ENCODE measurements at places on chromosomes 6 and 20.

DNA sequence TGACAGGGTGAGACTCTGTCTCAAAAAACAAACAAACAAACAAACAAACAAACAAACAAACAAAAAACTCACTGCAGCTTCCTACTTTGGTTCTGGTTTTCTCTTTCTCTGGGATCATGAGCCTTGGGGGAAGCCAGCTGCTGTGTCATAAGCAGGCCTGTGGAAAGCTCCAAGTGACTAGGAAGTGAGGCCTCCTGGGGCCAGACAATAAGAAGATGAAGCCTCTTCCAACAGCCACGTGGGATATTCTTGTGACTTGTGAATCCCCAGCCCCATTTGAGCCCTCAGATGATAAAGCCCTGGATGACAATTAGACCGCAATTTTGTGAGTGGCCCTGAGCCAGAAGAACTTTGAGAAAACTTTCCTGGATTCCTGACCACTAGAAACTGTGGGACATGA, 11.4 kb downstream of the HLA-A start:
- no peak for DNase-seq

- DNase-seq: peak; percentile 38
Measured at GRCh38 chr6:16206595-16207037, 31.8 kb upstream of the GMPR start.

- DNase-seq: no peak
Measured at GRCh38 chr6:70601014-70601413, 34.3 kb downstream of the SDHAF4 start.

GRCh38 chr20:43040427-43040826, 149.3 kb downstream of the PTPRT start:
- DNase-seq: peak; percentile 20

GRCh38 chr6:82017773-82018172, 229.8 kb downstream of the IBTK start:
- no peak for DNase-seq

DNA sequence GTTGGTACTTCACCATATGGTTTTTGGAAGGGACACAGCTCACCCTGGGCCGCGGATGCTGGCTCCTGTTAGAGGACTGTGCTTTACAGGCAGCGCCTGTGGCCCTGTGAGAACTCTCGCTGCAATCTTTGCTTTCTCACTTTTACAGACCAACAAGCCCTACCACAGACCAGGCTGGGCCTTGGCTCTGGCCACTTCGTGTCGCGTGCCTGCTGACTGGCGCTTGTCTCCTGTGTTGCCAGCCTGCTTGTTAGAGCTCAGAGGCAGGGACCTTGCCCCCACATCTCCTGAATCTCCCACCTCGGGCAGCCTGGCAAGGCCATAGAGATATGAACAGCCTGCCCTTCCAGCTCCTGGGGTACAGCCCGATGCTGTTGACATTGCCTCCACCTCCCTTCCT, 56.1 kb downstream of the SYNJ2 start:
- no peak for DNase-seq

GRCh38 chr6:18431581-18431980, 44.4 kb downstream of the RNF144B start:
- DNase-seq: no peak

DNA sequence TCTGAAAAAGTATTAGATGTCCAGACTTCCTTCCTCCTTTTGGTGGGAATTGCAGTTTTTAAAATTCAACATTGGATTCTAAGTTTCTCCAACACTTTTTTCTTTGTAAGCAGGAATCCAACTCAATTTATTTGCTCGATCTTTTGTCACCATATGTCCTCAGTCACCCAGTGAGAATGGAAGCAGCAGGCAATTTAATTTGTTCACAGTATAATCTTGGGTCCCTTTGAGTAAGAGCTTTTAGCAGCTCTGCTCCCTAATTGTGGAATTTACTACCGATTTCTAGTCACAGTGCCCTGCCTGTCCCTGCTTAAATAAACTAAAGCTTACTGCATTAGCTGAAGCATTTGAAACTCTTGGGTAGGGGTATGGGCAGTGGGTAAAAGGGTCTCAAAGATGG, 98.6 kb downstream of the BTBD3 start:
- DNase-seq: no peak

GRCh38 chr6:9623985-9624384, 790.9 kb downstream of the TFAP2A start:
- no peak for DNase-seq

- no peak for DNase-seq
Measured at GRCh38 chr6:2042956-2043648, 202.3 kb downstream of the GMDS start.

DNA sequence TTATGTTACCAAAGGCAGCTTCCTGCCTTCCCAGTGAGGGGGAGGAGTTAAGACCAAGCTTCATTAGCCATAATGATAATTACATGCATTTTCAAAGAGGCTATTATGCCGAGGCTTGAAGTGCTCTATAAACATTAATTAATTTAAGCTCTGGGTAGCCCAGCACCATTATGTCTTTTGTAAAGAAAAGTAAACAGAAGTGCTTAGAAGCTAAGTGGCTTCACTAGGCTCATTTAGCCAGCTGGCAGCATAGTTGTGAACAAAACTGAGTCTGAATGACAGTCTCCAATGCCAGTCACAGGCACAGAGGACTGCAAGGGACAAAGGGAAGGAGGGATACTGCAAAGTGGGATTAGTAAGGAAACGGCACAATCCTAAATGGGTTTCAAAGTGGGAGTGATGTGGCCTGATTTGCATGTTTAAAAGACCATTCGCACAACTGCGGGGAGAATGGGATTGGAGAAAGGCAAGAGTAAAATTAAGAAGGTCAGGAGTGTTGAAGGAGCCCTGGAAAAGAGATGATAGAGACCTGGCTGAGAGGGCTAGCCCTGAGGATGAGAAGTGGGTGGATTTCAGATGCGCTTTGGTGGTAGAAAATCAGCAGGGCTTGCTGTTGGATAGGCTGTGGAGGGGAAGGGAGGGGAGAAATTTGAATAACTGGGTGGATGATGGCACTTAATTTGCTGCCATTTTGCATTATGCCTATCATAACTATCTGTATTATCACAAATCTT, 20.1 kb upstream of the ISM1 start:
- DNase-seq: no peak

- DNase-seq: no peak
Measured at GRCh38 chr20:8805737-8806442, 263.0 kb upstream of the PLCB4 start.

DNA sequence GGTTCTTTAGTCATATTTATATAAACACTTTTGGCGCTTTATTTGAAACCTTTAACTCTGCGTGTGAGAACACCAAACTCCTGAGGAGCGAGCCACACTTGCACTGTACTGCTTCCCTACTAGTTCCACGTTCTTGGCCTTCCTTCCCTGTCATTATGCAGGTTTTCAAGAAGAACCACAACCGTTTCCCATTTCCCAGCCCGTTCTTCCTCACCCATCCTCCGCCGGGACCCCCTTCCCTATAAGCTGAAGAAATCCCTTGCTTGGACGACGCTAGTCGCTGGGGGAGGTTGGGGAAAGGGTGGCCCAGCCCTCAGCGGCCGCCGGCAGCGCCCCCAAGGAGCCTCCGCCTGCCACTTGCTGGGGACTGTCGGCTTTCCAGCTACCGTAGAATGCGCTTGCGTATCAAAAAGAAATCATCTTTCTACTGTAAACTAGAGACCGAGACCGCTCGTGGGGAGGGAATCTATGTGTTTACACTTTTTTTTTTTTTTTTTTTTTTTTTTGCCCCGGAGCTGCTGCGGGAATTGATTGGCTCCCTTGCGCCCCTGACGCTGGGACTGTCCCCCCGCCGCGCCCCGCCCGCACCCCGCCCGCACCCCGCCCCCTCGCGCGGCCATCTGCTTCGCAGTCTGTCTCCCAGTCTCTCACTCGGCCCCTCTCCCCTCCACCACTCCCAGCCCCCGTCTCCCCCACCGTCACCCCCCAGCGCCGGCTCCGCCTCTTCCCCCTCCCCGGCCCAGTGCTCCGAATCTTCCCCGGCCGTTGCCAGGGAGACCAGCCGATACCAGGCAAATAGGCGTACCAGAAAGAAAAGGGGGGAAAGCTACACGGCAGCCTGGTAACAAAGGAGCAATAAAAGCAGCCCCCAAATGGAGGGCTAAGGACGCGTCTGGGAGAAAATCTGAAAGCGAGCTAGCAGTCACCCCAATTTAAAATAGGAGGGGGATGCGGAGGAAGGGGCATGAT, 2.3 kb upstream of the MARCKS start:
- peak; percentile 71 for DNase-seq

DNA sequence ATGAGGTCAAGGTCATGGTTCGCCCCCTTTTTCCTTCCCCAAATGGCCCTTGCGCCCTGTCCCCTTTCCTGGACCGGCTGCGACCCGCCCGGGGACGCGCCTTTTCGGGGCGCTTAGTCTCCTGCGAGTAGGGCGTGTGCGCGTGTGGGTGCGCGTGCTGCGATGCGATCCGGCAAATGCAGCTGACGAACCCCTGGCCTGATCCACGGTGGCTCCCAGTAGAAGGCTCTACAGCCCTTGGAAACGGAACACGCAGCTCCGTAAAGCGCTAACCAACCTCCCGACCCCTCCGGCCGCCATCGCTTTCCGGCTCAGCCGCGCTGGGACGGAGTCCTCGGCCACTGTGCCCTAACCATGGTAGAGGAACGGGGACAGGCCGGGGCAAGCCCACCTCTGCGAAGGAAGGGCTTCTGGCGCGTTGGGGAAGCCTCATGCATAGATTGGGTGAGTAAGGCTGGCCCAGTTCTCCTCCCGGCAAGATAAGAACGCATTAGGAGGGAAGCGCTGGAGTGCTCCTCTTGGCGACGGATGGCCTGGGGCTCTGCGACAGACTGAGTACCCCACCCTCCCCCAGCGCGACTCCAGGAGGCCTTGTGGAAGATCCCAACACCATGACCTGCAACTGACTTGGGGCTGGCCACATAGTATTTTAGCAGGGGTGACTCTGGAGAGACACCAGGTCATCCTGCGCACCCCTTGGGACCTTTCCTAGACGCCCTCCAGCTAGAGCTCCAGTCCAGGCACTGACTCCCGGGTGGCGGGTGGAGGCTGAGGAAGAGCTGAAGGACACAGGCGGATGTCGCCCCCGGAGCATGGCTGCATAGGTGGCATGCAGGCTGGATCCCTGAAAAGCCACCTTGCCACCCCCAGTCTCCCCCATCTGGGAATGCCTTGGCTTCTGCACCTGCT, 1.1 kb upstream of the SLC4A11 start:
- no peak for DNase-seq

DNA sequence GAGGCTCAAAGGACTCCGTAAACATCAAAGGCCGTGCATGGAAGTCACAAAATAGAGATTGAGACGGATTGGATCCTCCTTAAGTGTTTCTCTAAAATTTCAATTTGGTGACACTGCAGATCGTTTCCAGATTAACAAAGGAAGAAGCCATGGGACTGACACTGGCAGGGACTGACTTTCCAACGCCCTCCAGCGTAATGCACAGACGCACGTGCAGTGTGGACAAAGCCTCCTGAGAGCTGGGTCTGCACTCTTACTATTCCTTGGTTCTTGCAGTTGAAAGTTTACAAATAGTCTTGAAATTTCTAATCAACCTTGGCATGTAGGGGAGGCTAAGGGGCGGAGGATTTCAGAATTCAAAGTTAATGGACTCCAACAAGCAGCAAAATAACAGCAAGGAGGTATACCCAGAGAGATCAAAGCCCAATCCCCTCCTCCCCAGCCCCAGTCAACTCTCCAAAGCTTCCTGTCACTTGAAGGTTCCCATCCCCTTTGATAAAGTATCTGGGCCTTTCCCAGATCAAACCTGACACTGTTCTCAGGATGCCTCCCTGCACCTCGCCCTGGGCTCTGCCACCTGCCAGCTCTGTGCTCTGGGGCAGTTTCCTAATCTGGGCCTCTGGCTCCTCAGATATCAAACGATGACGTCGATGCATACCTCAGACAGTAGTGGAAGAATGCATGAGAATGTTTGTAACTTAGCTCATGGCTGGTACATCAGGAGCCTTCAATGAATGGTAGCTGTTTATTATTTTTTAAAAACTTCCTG, 106.5 kb upstream of the TRAF3IP2 start:
- DNase-seq: no peak

DNA sequence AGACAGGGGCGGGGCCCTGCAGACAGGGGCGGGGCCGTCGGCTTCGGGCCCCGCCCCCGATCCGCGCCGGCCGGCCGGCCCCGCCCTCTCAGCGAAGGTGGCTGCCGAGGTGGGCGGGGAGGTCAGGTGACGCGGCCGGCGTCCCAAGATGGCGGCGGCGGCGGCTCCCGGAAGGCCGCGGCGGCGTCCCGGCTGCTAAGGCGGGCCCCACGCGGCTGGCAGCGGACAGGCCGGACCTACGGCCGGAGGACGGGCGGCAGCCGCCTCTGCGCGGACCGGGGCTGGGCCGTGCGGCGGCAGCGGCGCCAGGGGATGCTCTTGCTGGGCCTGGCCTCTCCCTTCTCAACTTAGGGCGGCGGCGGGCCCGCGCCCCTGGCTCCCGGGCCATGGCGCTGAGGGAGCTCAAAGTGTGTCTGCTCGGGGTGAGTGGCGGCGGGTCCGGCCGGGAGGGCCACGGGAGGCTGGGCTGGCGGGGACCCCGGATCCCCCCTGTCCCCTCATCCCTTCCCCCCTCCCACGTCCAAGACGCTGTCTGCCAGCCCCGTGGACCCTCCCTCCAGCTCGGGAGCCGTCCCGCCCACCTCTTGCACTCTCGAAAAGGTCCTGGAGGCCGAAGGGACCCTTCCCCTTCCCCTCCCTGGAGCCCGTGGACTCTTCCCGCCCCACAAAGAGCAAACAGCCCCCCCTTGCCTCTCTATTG, at the start of gene RAB22A:
Gene RAB22A (plus strand): TSS at position 125 of the 700 bp plus-strand sequence. CDS start 262 bp downstream, at position 387.
- peak; percentile 20 for DNase-seq

- no peak for DNase-seq
Measured at GRCh38 chr6:40668203-40668602, 81.0 kb upstream of the LRFN2 start.

- no peak for DNase-seq
Measured at GRCh38 chr6:116047173-116047933, 13.3 kb downstream of the FRK start.

GRCh38 chr20:39939241-39939865, 749.7 kb downstream of the MAFB start:
- DNase-seq: no peak

GRCh38 chr6:56677559-56677958, 34.9 kb upstream of the DST start:
- no peak for DNase-seq

DNA sequence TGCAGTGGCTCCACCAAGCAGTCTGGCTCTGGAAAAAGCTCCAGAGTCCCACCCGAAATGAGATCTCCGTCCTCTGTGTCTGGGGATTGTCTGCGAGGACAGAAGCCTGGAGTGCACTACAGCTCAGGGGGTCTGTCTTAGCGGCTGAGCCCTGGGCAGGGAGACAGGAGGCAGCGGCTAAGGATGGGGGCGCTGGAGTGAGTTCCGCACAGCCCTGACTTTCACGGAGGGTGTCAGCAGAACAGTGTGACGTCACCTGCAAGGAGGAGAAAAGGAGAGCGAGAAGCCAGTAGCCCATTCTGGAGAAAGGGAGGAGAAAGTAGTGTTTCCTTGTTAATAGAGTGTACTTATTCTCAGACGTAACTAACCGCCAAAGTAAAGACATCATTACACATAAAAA, 97.6 kb downstream of the FAM50B start:
- no peak for DNase-seq
